ENCODE measurements at places on chromosomes 5 and 9. TPM values are rescaled to one million over a fixed set of nuclear protein-coding genes. Genes with fewer than 3 reads are reported as not detected.

Gene FOXD4L5
- not detected for total RNA-seq

DNA sequence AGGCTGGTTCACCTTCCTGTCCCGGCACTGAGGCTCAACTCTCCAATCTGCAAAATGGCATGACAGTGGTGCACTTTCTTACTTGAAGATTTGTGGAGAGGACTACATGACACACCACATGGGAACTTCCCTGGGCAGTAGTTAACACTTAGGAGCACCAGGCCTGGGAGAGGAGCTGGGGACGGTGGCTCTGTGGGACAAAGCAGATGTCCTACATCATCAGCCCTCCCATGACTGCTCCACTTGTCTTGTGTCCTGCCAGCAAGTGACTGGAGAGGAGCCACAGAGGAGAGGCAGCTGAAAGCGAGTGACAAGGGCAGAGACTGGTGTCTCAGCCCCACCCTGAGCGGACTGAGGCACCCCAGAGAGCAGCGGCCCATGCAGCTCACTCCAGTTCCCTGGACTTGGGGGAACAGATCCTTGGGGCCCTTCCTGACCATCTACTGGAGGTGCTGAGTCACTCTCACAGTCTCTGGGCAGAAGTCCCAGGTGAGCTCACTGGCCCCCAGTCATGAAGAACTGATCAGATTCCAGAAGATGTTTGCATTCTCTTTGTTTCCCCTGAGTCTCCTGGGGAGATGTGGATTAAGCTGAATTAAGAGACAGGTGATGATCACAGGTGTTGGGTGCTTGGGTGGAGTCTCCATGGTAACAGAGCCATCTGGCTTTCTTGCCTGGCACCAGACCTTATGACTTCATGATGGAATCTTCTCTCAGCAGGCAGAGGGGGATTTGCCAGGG lies 13.2 kb upstream of the SLC25A48 start:
- no peak for DNase-seq

Gene ENTPD2
- total RNA-seq: not detected

- DNase-seq: no peak
Measured at GRCh38 chr9:98550206-98550820, 158.4 kb downstream of the GABBR2 start.

- no peak for DNase-seq
Measured at GRCh38 chr5:37121465-37121864, 127.7 kb downstream of the CPLANE1 start.

Gene AFAP1L1
- 17.2 TPM for total RNA-seq

Gene ZNF300
- 6.3 TPM for total RNA-seq

GRCh38 chr5:10902145-10902544 lies 141.1 kb upstream of the DAP start:
- DNase-seq: peak; percentile 51

- no peak for DNase-seq
Measured at GRCh38 chr5:88660947-88661805, 221.8 kb downstream of the MEF2C start.

Gene RLN2
- total RNA-seq: 6.0 TPM

- no peak for DNase-seq
Measured at GRCh38 chr5:174324680-174325079, 279.2 kb downstream of the NSG2 start.

GRCh38 chr9:99807276-99807852 lies 14.3 kb upstream of the NR4A3 start:
- DNase-seq: no peak

DNA sequence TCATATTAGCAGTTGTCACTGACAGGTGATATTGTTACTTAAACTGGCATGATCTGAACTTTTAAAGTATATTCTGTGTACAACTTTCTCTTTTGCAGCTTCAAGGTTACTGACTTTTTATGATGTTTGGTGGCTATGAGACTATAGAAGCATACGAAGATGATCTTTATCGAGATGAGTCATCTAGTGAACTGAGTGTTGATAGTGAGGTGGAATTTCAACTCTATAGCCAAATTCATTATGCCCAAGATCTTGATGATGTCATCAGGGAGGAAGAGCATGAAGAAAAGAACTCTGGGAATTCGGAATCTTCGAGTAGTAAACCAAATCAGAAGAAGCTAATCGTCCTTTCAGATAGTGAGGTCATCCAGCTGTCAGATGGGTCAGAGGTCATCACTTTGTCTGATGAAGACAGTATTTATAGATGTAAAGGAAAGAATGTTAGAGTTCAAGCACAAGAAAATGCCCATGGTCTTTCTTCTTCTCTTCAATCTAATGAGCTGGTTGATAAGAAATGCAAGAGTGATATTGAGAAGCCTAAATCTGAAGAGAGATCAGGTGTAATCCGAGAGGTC lies 5.9 kb downstream of the ZCCHC7 start:
- DNase-seq: no peak

DNA sequence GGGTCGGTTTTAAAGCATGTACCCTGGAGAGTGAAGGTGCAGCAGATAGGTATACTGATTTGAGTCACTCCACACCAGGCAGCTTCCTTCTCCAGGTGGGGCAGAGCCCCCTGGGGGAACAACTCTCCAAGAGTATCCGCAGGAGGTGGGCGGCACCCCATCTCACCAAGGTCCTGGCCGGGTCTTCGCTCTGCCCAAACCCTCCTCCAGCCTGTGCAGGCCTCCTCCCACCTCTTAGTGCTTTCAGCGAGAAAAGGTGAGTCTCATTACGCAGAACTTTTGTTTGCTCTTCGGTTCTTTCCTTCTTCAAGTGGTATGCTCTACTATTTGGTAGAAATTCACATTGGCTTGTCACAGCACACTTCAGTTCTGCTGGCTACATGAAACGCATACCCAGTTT lies 13.7 kb downstream of the SPACA9 start:
- no peak for DNase-seq

GRCh38 chr5:56011835-56012234 lies 17.1 kb upstream of the IL6ST start:
- no peak for DNase-seq

Gene TPM2
- 267 TPM for total RNA-seq

DNA sequence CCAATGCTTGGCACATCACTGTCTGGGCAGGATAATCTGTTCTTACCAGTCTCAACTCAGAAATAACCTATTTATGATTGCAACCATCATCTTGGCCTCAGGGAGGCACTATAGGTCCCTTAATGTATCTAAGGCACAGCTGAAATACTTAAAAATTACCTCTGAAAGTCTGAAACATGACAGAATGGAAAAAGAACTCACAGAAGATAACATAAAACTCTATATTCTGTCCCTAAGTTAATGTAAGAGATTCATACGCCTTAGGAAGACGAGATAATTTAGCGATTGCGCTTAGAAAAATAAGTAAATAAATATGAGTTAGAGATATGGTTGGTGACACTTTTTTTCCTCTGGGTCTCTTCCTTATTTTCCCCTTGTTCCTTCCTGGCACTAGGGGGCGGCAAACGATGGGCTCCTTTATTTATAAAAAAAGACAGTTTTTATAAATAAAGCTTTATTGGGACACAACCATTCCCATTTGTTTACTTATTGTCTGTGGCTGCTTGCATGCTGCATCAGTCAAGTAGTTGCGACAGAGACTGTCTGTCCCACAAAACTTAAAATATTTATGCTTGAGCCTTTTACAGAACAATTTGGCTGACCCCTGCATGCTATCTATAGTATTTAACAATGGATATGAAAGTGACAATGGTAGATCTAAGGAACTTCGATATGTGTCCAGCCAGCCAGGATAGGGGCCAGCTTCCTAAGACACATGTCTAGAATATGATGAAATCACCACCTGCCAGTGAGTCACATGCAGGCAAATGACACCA lies 79.6 kb downstream of the PDE4D start:
- peak; percentile 67 for DNase-seq

- no peak for DNase-seq
Measured at GRCh38 chr9:122781671-122782070, 7.1 kb upstream of the OR5C1 start.

Gene SPINK7
- not detected for total RNA-seq

- no peak for DNase-seq
Measured at GRCh38 chr9:135976944-135977343, 15.8 kb upstream of the UBAC1 start.

DNA sequence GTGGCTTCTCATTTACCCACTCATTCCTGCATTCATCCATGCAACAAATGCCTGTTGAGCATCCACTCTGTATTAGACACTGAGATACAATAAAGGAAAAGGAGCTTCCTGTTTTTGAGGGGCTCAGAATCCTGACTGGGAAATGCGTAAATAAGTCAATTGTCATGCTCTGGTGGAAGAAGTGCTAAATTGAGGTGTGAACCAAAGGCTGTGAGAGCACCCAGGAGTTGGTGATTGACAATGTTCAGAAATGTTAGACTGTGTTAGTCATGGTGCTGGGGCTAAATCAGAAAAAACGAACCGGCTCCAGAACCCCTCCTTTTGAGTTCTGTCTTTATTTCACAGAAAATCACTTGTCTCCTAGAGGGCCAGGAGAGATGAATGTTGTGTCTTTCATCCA lies 558.6 kb upstream of the SGCD start:
- DNase-seq: no peak

Gene QRFP
- not detected for total RNA-seq

DNA sequence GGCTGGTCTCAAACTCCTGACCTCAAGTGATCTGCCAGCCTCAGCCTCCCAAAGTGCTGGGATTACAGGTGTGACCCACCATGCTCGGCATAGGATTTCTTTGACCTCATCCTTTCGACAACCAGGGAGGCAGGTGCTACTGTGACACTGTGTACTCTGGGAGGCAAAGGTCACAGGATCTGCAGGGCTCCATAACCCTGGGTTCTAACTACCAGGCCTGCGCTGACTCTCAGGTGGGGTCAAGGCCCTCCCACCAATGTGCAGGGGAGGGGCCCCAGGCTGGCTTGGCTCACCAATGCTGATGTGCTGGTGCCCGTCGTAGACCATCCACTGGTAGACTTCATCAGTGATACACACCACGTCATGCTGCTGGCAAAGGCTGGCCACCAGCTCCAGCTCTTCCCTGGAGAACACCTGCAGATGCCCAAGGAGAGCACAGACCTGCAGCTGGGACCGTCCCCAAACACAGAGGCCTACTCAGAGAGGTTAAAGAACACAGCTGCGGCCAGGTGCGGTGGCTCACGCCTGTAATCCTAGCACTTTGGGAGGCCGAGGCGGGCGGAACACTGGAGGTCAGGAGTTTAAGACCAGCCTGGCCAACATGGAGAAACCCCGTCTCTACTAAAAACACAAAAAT lies 7.0 kb upstream of the SPOUT1 start:
- DNase-seq: no peak

- no peak for DNase-seq
Measured at GRCh38 chr9:16656432-16657169, 213.9 kb downstream of the BNC2 start.

DNA sequence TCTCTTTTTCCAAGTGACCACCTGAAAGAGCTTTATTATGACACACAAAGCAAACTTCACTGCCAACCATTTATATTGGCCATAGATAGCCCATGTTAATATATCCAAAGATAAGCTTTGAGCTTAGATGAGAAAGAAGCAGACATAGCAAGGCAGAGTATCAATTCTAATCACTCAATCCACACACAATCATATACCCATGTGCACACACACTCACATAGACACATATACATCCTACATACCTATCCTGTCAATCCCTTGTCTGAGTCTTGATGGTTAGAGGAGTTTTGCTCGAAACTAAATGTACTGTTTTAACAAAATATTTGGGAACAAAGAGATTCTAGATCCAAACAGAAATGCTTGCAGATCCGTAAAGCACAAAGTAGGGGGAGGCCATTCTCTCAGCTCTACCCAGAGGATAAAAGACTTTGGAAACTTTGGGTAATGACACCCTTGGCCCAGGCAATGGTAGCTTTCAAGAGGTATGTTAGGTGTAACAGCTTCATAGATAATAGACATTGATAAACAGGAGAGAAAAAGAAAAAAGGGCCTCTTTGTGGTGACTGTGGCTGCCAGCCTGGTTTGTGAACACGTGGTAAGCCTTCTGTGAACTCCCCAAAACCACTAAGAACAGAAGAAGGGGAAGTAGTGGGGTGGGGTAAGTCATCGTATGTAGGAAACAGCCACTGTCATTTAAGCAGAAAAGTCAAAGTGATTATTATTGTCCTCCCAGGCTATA lies 121.6 kb downstream of the TLR4 start:
- DNase-seq: no peak

DNA sequence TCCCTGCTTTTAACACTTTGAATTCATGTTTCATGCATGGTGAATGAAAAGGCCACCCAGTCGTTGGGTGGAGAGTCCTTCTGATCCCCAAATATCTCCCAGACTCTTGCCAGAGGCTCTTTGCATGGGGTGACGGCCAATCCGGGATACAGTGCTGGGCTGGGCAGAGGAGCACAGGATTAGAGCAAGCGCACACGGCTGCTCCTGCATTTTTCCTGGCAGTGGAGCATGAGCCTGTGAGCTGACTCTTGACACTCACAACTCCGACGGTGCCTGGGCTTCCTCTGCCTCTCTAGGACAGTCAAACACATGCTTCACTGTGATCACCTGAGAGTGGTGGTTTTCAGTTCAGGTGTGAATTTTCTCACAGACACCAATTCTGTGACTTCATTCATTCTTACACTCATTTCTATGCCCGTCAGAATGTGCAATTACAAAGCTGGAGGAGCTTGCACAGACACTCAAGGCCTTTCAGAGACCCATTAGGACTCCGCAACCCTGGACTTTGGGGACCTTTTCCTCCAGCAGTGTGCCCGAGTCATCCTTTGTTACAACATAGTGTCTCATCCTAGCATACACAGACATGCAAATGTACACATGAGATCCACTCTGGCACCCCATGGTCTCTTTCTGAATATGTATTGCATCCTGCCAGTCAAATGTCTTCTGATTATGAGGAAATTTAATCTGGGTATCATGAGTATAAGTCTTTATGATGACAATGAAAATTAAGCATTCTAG lies 206.6 kb downstream of the ICE1 start:
- DNase-seq: no peak

DNA sequence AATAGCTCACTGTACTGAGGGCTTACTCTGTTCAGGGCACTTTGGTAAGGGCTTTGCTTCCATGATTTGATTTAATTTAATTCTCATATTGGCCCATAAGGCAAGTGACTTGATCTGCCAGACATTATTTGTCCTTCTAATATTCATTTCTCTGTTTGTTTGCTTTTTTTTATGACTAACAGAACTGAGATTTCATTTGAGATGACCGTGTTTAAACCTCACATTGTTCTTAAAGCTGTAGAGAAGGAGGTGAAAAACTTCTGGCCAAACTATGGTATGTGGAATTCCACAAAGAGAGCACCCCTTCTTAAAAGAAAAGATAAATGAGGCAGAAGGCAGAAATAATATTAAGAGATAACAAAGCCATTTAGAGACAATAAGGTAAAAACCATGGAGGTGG lies 775.6 kb upstream of the ACO1 start:
- DNase-seq: no peak

GRCh38 chr9:108021096-108021710 lies 531.6 kb upstream of the KLF4 start:
- no peak for DNase-seq

GRCh38 chr5:4905674-4906520 lies 234.2 kb upstream of the ADAMTS16 start:
- no peak for DNase-seq

Gene HMGCR
- 90.4 TPM for total RNA-seq

DNA sequence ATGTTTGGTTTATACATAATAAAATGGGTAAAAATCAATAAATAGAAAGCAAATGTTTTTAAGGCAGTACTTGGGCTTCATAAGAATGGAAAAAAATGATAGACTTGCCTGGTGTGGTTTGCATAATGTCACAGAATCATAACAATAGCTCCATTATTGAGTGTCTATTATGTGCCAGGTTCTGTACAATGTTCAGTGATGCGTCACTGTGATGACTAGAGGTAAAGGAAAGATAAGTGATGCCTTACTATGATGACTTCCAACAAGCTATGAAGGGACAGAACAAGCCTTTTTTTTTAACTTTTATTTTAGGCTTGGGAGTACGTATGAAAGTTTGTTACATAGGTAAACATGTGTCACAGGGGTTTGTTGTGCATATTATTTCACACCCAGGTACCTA lies 128.8 kb downstream of the TMC1 start:
- DNase-seq: no peak

All from epithelial cell of proximal tubule (primary cell).